ENCODE measurements at places on chromosomes 6 and 20. TPM values are rescaled to one million over a fixed set of nuclear protein-coding genes. Genes with fewer than 3 reads are reported as not detected.

Gene SIGLEC1
- not detected for total RNA-seq

Gene HUS1B
- 0.82 TPM for total RNA-seq

Gene MMS22L
- total RNA-seq = 35.8 TPM

Gene PTK6
- total RNA-seq = 0.15 TPM

Gene SLC24A3
- not detected for total RNA-seq
